ENCODE measurements at places on chromosomes 2 and 18.

DNA sequence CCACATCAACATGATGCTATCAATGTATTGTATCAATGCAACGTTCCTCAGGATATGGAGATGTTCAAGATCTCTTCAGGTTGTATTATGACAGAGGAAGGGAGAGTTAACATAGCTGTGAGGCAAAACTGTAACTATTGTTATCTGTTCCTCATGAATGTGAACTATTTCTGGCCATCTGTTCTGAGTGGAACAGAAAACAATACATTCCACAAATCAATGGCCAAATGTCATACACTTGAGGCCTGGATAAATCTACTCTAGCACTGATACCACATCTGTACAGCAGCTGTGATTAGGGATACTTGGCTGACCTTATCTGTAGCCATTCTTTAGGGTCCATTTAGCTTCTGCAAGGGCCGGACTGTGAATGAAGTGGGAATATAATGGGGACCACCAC is 447.9 kb downstream of the IRS1 start:
- DNase-seq: no peak

DNA sequence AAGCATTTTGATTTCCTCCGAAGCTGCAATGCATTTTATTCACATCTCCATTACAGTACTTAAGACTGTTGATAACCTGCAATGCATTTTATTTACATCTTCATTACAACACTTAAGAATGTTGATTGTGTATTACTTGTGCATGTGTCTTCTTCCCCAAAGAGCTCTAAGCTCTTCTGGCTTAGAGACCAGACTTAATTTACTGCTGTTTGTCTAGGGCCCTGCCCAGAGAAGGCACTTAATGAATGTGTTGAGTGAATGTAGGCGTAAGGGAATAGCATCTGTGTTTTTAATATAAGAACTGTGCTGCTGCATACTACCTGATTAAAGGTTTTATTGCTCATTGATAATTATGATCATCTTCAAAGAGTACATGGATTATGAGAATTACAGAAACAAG is 295.6 kb downstream of the ZNF385B start:
- no peak for DNase-seq

- DNase-seq: no peak
These were observed 794.8 kb downstream of the SATB2 start for GRCh38 chr2:198662905-198663304.

DNA sequence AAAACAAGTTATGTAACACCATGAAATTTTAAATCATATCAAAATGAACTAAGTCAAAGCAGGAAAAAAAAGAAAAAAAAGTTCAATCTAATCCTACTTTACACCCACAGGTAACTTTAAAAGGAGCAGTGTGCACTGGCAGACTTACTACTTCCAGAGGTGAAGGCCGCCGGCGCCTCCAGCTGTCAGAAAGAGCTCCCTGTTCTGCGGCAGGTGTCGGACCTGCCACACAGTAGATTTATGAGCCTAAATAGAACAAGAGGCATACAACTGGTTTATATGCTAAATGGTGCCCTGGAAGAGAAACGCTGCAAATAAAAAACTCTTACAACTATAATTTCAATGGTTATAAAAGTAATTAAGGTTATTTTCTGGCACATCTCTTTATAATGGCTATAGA is 23.1 kb upstream of the PNO1 start:
- no peak for DNase-seq

- DNase-seq: no peak
These were observed 90.0 kb upstream of the HS6ST1 start for GRCh38 chr2:128408349-128409305.

GRCh38 chr2:199471443-199472057 is 13.8 kb upstream of the SATB2 start:
- no peak for DNase-seq

GRCh38 chr2:24209389-24210105 is 34.7 kb downstream of the FAM228A start:
- no peak for DNase-seq

- DNase-seq: no peak
These were observed 400.3 kb downstream of the NCKAP5 start for GRCh38 chr2:133167990-133168389.

Measured in NCI-H1105 (cell line).